ENCODE measurements at places on chromosomes 4 and X.

DNA sequence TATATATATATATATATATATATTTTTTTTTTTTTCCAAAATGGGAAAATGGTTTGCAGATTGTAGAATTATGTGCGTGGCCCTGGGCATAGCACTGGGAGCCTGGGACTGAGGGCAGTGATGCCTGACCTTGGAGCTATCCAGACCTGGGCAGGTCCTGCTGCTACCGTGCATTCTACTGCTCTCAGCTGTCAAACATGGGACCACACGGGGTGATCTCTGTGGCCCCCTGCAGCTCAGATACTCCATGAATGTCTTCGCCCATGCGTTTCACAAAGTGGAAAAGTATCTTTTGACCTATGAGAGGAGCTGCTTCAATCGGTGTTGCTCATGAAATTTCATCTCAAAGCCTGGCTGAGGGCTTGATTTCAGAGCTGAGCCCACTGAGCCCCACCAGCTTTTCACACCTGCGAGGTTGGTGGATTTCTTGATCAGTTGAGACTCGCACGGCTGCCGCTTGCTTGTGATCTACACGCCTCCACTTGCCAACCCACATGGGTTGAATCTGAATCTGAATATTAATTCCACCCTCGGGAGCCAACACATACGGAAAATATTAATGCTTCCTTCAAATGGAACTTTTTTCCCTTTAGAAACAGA lies 35.7 kb downstream of the ING2 start:
- DNase-seq = no peak

DNA sequence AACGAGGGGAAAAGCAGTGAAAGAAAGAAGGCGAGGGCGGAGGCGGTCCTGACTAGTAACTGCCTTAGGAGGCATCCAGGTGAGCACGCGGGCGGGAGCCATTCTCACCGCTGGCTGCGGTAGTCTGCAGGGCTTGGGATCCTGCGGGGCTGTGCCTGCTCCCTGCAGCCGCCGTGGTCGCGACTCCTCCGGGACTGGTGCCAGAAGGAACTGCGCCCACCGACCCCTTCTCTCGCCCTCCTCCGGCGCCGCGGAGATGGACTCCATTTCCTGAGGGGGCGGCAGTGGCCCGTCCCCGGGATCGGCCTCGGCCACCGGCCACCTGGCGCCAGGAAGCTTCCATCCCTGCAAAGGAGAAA lies 543 bp downstream of the NFXL1 start:
- no peak for DNase-seq

GRCh38 chr4:104901438-104901837 lies 245.2 kb upstream of the TET2 start:
- no peak for DNase-seq

DNA sequence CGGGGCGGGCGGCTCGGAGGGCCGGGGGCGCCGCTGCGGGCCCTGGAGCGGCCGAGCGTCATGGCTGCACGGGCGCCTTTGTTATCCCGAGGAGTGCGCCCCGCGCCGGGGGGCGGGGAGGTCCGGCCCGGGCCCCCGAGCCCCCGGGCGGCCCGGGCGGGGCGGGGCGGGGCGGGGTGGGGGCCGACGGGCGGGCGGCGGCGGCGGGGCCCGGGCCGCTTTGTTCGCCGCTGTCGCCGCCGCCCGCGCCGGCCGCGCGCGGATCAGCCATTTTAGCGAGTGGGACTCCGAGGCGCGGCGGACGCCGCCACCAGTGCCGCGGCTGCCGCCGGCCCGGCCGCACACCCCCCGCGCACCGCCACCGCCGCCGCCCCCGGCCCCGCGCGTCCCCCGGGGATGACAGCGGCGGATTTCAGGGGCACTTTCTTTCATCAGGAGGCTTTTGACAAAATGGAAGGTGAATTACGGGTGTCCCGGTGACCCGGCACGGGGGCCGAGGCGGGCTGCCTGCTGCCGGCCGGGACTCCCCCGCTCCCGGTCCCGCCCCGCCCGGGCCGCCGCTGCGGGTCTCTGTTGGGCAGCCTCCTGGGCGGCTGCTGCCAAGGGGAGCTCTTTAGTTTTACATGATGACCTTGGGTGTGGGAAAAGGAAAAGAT lies 1.2 kb downstream of the HMGB3 start:
- no peak for DNase-seq

DNA sequence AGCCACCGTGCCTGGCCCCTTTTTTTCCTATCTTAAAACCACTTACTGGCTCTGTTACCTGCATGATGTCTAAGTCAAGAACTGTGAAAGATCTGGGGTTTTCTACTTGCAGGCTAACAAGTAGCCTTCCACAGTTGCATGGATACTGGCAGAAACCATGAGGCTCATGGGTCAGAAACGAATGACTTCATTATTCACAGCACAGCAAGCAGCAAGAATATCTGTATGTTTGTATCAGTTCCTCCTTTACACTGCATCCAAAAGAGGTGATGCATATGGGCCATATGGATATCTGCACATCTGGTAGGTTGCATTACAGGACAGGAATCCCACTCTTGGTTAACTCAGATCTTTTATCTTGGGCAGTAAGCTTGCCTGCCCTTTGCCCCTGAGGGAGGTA lies 154.9 kb upstream of the NUDT6 start:
- DNase-seq = no peak

DNA sequence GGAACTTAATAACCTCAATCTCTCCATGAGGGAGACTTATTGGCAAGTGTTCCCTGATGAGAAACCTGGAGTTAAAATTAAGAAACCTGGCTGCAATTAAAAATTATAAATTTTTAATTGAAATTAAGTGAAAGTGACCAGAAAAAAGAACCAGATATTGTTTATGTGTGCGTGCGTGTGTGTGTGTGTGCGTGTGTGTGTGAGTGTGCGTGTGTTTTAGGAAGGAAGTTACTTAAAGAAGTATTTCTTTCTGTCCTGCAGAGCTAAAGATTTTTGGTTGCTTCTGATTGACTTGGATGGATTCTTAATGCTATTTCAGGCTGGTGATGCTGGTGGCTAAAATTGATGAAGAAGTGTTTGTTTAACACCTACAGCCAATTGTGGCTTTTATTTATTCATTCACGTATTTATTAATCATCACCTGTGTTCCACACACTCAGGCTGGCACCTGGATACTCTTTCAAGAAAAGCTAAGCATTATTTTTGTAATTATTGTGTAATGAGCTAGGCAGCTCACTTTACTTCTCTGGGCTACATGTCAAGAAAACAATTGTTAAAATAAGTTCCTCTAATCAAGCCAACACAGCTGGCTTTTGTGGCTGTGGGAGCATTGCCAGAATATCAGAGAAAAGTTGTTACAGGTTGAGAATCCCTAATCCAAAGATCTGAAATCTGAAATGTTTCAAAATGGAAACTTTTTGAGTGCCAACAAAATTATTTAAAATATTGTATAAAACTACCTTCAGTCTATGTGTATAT lies 68.5 kb downstream of the CEP44 start:
- no peak for DNase-seq

DNA sequence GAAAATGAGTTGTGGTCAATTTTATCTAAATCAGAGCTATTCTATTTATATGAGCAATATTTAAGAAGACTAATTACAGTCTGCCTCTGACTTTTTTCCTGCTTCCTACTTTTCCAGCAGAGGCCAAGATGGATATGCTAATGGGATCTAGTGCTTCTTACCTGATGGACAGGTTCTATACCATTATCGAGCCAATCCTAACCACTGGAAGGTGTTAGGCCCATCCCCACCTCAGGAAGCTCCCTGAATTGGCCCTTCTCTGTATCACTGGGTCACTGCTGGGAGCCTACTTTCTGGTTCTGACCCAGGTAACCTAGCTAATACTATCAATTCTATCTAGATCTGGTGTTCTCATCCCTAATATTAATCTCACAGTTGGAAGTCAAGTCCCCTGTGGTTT lies 577 bp upstream of the YIPF7 start:
- DNase-seq = no peak

DNA sequence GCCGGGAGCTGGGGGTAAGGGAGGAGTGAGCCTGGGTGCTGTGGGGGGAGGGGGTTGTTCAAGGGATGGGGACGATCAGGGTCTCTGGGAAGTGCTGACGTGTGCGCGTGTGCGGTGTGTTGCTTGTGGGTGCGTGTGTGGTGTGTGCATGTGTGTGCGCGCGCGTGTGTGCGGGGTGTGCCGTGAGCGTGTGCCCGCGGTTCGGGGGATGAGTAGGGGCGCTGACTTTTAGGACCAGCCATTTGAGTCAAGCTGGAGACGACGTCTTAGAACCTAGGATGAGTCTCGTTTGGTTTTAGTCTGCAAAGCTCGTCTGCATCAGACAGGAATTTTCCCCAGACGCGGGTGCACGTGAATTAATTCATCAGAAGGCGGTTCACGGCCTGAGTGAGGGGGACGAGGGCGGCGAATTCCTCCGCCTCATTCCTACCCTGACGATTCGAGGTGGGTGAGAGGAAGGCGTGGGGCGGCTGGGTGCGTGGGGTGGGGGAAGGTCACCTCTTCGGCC lies 950 bp upstream of the TMEM271 start:
- no peak for DNase-seq

GRCh38 chr4:82630079-82630478 lies 68.3 kb upstream of the TMEM150C start:
- no peak for DNase-seq

GRCh38 chr4:128322311-128322710 lies 34.7 kb upstream of the PGRMC2 start:
- DNase-seq = no peak

DNA sequence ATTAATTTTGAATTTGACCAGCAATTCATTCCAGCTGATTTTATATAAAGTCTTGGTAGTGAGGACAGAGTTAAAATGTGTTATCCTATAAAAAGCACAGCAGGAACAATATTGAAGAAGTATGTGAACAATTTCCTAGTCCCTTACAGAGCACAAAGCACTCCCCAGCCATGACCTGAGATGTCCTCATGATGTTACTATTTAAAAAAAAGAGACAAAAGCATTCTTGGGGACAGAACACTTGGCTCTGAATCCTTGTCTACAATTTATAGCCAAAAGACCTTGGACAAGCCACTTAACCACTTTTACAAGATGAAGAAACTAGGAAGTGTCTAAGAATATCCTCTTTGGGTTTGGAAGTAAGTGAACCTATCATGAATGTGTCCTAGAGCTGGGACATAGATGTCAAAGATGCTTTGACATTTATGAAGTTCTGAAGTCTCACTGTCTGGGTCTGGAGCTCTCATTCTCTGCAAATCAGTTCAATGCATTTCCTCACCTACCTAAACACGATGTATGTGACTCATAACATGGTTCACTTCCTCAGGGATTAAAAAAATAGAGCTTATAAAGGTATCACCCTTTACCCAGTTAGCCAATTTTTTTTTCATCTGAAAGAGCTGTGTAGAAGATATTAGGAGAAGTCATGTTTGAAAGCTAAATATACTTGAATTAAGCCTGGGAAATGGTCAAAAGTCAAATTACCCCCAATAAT lies 61.4 kb downstream of the IGFBP7 start:
- DNase-seq = no peak

DNA sequence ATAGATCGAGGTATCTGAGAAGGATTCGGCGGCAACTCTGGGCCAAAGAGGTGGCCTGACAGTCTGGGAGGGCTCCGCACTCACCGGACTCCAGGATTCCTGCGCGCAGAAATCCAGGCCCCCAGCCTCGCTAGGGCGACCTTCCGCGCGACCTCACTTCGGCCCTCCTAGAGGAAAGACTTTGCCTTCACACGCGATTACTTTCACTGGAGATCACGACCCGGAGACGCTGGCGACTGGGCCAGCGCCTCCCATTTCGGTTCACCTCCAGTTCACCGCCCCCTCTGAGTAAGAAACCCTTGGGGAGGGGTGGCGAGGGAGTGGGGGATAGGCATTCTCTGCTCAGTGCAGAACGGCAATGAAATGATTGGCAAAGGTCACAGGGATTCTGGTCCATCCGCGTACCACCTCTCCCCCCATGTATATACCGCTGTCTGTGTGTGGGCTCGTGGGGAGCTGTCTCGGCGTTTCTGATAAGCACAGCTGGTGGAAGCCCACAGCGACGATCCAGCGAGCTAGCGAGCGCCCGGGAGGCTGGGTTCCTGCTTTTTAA lies 2.5 kb downstream of the POU3F4 start:
- DNase-seq = no peak

GRCh38 chr4:15961781-15962510 lies 1.0 kb downstream of the FGFBP2 start:
- DNase-seq = no peak

- DNase-seq = no peak
Observed at GRCh38 chrX:19698122-19698521, 182.8 kb upstream of the MAP3K15 start.

DNA sequence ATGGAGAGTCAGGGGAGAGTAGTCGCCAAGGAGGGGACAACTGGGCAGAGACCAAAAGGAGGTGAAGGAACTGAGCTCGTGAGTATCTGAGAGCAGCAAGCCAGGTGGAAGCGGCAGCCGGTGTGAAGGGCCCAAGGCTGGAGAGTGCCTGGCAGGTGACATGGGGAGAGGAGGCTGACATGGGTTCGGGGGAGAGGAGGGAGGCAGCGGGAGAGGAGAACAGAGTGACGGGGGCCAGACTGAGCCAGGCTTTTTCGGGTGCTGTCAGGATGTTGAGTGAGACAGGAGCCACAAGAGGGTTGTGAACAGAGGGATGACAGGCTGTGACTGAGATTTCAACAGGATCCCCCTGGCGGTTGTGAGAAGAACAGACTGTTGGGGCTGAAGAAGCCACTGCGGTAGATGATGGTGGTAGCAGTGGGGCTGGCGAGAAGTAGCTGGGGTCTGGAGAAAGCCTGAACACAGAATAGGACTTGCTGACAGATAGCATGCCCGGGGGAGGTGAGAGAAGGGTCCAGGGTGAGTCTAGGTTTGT lies 5.7 kb downstream of the ELK1 start:
- no peak for DNase-seq

GRCh38 chr4:107071108-107071507 lies 35.0 kb upstream of the DKK2 start:
- no peak for DNase-seq

DNA sequence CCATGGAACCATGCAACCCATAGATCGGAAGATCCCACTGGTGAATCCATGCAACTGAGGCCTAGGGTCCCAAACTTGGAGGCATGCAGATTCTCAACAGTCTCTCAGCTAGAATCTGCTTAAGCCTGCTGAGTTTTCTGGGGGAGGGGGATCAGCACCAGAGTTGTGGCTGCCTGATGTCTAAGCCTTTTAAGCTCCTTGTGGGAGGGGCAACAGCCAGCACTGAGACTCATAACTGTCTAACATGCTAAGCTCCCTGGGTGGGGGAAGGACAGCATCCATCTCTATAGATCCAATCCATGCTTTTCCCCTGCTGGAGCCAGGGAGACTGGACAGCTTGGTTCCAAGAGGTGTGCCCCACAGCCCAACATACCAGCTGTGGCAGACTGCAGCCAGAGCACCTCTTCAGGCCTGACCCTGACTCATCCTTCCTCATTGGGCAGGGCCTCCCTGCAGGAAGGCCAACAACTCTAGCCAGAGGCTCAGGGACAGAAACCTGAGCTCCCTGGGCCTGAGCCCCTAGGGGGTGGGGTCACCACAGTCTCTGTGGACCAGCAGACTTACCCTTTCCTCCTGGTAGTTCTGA lies 300.1 kb upstream of the SLC7A11 start:
- no peak for DNase-seq

- no peak for DNase-seq
Observed at GRCh38 chr4:144787365-144788258, 141.7 kb downstream of the HHIP start.

GRCh38 chr4:142974328-142974727 lies 128.2 kb upstream of the INPP4B start:
- no peak for DNase-seq

Measured in stimulated activated CD4-positive, alpha-beta T cell treated with anti-CD3 and anti-CD28 coated beads, TNF-alpha, amount 100 ng/mL, for 1 hour (primary cell).